ENCODE measurements at places on chromosomes 11 and 22.

GRCh38 chr11:69904974-69905535, 85.8 kb upstream of the FGF3 start:
- DNase-seq: no peak

- DNase-seq: no peak
Measured at GRCh38 chr22:49102367-49102766, 725.3 kb downstream of the BRD1 start.

DNA sequence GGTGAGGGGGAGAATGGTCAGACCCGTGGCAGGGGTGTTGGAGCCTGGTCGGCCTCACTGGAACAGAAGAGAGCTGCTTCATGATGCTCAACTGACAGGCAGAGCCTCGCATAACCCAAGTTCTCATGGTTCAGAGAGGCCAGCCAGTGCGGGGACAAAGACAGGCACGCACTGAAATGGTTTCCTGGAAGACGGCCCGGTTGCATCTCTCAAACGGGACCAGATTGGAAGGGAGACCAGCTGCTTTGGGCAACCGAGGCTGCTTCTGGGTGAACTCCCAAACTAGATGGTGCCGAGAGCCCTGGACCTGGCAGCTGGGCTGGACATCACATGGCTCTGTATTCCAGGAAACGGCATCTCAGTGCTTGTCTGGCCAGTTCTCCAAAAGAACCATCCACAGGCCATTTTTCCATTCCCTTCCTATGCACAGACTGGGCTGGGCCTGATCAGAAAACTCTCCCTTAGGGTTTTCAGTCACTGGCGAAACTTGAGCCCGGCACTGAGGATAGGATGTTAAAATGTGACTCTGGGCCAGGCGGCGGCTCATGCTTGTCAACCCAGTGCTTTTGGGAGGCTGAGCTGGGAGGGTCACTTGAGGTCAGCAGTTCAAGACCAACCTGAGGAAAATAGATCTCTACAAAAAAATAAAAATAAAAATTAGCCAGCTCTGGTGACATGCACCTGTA, 80.1 kb upstream of the PRODH start:
- no peak for DNase-seq

DNA sequence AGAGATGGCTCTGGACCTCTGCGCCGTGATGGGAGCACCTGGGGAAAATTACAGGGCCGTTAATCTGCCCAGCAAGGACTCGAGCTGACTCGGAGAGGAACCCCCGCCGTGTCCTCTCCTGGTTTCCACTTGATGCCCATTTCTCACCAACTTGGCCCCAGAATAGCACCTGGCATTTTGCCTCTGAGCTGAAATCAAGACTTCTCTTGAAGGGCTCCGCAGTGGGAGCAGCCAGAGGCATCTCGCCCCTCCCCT, 19.0 kb upstream of the CABP7 start:
- DNase-seq: no peak

- DNase-seq: no peak
Measured at GRCh38 chr11:114171257-114172054, 111.9 kb downstream of the ZBTB16 start.

DNA sequence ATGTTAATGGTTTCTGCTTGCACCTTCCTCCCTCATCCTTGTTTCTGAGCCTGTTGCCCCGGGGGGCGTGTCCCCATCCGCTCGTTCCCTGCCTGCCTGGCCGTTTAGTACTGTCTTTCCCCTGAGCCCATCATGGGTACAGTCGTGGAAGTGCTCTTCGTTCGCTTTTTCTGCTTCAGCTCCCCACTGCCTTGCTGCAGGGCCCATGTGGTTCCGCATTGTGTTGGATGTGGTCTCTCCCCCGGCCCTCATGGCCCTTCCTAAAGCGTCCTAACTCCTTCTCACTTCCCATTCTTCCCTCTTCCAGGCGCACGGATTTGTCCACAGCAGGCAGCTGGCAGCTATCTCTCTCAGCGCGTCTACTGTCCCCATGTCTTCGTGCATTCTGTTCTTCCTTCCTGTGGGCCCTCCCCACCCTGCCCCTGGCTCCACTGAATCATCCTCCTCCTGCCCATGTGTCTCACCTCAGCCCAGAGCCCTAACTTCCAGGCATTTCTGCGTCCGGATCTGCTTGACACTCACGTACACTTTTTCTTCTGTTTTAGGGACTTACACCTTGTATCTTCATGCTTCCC, 98.1 kb downstream of the ZBTB16 start:
- DNase-seq: no peak

- no peak for DNase-seq
Measured at GRCh38 chr11:18564149-18564548, 24.4 kb downstream of the UEVLD start.

DNA sequence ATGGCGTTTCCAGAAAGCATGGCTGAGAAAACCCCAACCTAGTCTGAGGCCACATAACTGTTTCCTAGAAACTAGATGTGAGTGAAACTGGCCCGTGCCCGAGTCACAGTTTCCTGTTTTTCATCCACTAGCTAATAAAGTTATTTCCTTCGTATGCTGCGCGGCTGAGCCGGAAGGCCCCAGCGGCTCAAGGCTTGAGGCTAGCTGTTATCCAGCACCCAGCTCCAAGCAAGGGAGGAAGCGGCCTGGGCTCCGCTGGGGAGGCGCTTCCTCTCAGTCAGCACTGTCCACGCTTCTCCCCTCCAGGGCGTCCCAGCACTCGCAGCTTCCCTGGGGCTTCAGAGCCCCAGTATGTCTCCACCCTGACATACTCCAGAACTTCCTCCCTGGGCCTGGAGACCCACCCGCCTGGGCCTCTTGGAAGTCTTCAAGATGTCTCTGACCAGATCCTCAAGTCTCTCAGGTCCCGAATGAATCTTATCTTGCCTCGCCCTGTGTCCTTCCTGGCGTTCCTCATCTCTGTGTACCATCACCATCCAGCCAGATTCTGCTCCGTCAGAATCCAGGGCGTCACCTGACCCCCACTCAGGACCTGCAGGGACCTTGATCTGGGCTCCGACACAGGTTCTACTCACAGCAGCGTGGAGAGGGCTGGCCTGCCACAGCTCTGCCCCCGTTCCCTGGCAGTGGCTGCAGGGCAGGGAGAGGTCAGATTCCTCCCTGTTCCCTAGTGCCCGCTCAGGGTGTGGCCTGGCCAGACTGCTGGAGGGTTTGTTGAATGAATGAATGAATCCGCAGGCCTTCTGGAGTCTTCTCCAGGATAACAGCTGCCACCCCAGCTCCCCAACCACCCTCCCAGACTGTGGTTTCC, 81.9 kb downstream of the LRRC32 start:
- DNase-seq: peak; percentile 41

DNA sequence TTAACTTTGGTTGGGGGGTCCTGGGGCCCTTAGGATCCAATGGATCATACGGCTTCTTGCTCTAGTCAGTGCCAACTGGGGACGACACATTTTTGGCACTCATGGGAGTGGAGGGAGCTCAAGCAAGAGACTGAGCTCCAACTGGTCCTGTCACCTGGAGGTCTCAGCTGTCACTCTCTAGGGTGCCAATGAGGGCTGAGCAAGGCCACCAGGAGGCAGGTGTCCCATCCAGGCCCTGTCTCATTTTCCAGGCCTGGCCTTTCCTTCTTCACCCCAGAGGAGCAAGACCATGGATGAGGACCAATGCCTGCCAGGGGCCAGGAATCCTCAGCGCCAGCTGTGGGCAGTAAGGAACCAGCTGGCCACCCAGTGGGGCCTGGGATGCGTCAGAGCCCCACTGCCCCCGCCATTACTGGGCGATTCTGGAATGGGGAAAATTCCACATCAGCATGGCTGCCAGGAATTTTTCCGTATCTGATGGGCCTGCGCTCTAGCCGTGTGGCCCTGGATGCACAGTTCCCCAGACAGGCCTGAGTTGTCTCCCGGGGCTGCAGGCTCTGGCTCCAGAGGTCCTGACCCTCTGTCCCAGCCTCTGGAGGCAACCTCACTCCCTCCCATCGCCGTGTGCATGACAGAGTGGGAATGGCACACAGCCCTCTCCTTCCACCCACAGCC, 669 bp upstream of the GAL3ST1 start:
- DNase-seq: no peak

- DNase-seq: no peak
Measured at GRCh38 chr11:68270196-68271022, 1.4 kb downstream of the C11orf24 start.

DNA sequence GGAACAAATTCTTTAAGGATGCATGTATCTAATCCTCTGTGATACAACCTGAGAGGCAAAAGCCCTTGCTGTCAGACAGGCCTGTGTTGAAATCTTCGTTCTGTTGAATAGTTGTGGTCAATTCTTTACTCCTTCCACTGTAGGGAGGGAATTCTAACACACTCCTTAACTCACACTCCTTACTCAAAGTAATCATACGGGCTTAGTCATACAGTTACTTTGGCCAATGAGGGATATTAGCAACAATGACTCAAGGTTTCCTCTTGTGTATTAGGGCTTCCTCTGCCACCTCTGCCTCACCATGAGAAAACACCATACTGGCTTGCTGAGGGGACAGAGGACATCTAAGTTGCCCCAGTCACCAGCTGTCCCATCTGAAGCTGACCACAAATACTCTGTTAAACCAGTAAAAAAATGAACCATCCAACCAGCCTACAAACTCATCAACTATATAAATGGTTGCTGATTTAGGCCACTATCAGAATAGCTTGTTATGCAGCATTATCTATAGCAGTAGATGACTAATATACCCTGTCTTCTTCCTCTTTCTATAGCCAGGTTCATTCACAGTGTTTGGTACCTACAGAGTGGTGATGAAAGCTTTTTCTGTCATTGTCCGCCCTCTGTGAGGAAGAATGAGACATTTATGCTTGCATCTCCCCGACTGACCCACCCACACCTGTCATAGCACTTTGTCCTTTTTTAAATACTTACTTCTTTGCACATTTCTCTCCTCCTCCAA, 322.8 kb upstream of the SYN3 start:
- DNase-seq: no peak

GRCh38 chr22:36961626-36962025, 48.2 kb downstream of the CSF2RB start:
- DNase-seq: no peak

- DNase-seq: no peak
Measured at GRCh38 chr11:115579181-115579825, 75.1 kb upstream of the CADM1 start.

- no peak for DNase-seq
Measured at GRCh38 chr22:46929710-46930204, 167.3 kb downstream of the TBC1D22A start.

DNA sequence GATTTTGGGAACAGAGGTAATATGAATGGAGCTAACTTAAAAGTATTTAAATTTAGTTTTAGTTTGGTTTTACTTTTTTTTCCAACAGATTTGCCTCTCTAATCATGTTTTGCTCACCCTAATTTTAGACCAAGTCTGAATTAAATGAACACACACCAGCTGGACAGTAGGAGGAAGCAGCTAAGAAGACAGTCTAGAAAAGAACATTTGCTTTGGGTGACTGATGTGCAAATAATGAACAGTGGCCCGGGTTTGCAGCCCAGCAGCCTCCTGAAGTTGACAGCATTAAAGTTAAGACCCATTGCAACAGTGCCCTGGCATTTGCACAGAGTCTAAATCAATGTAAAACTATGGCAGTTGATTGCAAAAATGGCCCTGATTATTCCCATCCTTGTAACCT, 66.4 kb upstream of the SORL1 start:
- DNase-seq: no peak

DNA sequence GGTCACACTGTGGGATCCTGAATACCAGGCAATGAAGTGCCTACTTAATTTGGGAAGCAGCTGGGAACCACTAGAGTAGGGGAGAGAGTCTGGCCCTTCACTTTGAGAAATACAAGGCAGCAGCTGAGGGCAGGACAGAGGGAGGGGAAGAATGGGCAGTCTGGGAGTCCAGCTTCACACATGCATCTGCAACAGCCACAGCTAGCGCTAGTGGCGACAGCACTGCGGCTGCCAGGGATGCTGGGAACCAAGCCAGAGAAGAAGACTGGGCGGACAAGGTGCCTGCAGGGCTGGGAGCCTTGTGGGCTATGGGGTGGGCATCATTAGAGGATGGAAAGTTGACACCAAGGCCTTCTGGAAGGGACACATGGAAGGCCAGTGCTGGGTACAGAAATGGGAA, 15.8 kb downstream of the SCUBE2 start:
- no peak for DNase-seq

- DNase-seq: no peak
Measured at GRCh38 chr11:65657426-65657825, 5.3 kb downstream of the RELA start.

- no peak for DNase-seq
Measured at GRCh38 chr11:60809249-60809648, 24.1 kb downstream of the MS4A10 start.

DNA sequence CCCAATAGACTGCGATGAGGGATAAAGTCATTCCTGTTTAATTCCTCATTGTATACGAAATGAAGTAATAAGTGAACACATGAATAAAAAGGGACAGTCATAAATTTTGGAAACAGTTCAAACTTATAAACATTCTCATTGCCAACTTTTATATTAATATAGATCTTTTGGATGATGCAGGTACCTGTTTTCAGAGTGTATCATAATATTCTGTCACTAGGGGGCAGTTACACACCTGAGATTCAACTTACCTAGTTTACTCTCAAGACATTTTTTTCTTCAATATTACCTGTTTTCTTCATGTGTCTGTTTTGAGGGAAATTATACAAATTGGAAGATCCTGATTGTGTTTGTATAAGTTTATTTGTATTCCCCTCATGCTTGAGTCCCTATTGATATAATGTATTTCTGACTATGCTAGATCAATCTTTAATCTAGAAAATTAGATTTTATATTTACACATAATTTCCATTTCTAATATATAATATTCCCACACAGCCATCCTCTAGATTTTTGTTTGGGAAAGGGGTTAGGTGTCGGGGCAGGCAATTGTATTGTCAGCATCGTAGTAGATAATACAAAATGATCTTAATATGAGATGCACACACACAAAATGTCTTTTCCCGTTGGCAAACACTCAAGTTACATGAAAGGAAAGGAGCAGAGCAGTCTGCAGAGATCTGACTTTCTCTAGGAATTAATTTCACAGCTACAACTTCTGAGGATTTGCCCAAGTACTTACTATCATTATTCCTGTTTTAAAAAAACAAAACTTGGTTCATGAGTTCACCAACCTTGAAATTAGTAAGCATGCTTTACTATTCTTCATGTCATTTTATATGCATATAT, 18.4 kb downstream of the FDX1 start:
- DNase-seq: peak; percentile 31

DNA sequence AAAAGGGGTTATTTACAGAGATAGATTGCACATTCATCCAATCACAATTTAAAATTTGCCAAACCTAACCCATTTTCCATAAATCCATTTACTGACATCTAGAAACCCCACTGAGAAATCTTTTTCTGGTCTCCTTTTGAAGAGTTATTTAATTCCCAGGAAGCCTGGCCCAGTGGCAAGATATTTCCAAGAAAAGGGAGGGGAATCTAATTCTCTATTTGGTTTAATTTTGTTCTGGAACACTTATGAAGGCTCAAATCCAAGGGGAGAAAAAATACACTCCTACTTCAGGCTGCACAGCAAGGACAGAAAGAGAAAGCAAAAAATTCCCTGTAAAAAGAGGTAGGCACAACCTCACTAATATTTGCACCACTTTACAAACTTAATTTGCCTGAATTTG, 88.2 kb upstream of the LDLRAD3 start:
- no peak for DNase-seq

GRCh38 chr11:68309621-68310185, 2.7 kb upstream of the LRP5 start:
- no peak for DNase-seq
